ENCODE measurements at places on chromosomes 4 and X. TPM values are rescaled to one million over a fixed set of nuclear protein-coding genes. Genes with fewer than 3 reads are reported as not detected.

RAB33A gene
- 0.39 TPM for total RNA-seq

F11 gene
- not detected for total RNA-seq

CXCL1 gene
- 1.9 TPM for total RNA-seq

FAM184B gene
- total RNA-seq, result 0.69 TPM

NDP gene
- 3.6 TPM for total RNA-seq

SPP1 gene
- 253 TPM for total RNA-seq

AKAP17A gene
- total RNA-seq, result 20.1 TPM

BEND2 gene
- total RNA-seq, result not detected

TRO gene
- 45.1 TPM for total RNA-seq

KLF8 gene
- 10.4 TPM for total RNA-seq

BTK gene
- total RNA-seq, result 8.2 TPM

CLRN2 gene
- not detected for total RNA-seq

TMEM150C gene
- total RNA-seq, result 11.6 TPM

GUCY1A1 gene
- 15.1 TPM for total RNA-seq

REST gene
- 34.6 TPM for total RNA-seq

PFKFB1 gene
- total RNA-seq, result 3.3 TPM

SOWAHB gene
- total RNA-seq, result 1.7 TPM

TCEANC gene
- 5.3 TPM for total RNA-seq

SHROOM4 gene
- 5.3 TPM for total RNA-seq

RAB9B gene
- total RNA-seq, result 4.8 TPM

ATP7A gene
- 20.4 TPM for total RNA-seq

SMIM10 gene
- total RNA-seq, result 2.3 TPM

BEND4 gene
- total RNA-seq, result under 0.01 TPM

ASMT gene
- total RNA-seq, result 0.20 TPM

SSX4B gene
- total RNA-seq, result not detected

TBX22 gene
- total RNA-seq, result not detected

STBD1 gene
- 12.4 TPM for total RNA-seq

ARAP2 gene
- total RNA-seq, result 48.6 TPM

CT45A6 gene
- total RNA-seq, result not detected

MAGEB18 gene
- not detected for total RNA-seq

TRIM61 gene
- total RNA-seq, result 1.2 TPM

ZNF711 gene
- total RNA-seq, result 25.4 TPM

HPGD gene
- total RNA-seq, result 34.6 TPM

ARHGAP4 gene
- 14.4 TPM for total RNA-seq

CXorf49 gene
- not detected for total RNA-seq

MAGEA9B gene
- total RNA-seq, result not detected

PDLIM3 gene
- 52.5 TPM for total RNA-seq

MAGEE2 gene
- total RNA-seq, result not detected

CCDC110 gene
- 1.4 TPM for total RNA-seq

GC gene
- total RNA-seq, result not detected

NPY2R gene
- 0.20 TPM for total RNA-seq

MAGEC1 gene
- total RNA-seq, result not detected

TASL gene
- 1.9 TPM for total RNA-seq

DCAF16 gene
- 28.0 TPM for total RNA-seq

Data from skin of body (tissue), 3 donors.